ENCODE measurements at places on chromosomes 4 and X.

- DNase-seq: no peak
Measured at GRCh38 chr4:150342945-150343344, 239.0 kb upstream of the MAB21L2 start.

DNA sequence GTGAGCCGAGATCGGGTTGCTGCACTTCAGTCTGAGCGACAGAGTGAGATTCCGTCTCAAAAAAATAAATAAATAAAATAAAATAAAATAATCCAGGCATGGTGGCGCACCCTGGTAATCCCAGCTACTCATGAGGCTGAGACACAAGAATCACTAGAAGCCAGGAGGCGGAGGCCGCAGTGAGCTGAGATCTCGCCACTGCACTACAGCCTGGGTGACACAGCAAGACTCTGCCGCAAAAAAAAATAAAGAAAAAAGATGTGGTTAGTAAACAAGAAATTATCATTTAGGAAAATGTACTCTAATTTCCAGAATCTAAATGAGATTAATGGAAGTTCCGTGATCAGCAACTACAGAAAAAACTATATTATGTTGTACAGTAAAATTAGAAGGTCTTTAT, 14.5 kb upstream of the LRBA start:
- no peak for DNase-seq

DNA sequence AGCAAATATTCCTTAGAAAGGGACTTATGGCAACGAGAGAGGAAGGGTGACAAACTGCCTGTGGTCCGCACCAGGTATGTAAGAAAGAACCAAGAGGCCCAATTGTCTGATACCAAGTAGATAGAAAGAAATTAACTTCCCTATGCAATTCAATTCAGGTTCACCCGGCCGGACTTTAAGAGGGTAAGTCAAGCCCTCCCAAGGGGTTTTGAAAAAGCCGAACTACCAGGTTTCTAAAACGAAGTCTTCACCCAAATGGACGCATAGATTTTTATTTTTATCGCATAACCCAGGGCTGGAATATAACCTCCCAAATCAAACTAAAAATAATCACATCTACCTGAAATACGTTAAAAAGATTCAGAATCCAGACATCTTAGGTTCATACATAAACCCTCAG, 1.6 kb upstream of the MAB21L2 start:
- no peak for DNase-seq

- DNase-seq: no peak
Measured at GRCh38 chrX:115522952-115523351, 38.0 kb upstream of the PLS3 start.

GRCh38 chr4:38695809-38696208, 31.8 kb downstream of the KLF3 start:
- no peak for DNase-seq

DNA sequence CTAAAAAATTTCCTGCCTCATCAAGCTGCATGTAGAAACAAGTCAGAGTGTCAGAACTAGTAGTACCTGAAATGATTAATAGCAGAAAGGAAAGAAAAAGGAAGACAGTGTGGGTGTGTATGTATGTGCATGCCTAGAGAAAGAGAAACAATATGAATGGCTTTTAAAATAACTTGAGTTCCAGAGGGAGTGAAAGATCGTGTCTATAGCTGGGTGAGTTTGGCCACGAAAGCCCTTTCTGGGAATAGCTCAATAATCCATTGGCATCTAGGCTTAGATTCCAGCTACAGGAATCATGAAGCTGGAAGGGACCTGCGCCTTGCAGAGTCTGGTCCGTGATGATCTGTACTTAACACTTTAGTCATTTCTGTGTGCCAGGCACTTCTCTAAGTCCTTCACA, 195.6 kb downstream of the RAPGEF2 start:
- DNase-seq: no peak

GRCh38 chrX:153190381-153190780, 11.3 kb downstream of the MAGEA1 start:
- no peak for DNase-seq

DNA sequence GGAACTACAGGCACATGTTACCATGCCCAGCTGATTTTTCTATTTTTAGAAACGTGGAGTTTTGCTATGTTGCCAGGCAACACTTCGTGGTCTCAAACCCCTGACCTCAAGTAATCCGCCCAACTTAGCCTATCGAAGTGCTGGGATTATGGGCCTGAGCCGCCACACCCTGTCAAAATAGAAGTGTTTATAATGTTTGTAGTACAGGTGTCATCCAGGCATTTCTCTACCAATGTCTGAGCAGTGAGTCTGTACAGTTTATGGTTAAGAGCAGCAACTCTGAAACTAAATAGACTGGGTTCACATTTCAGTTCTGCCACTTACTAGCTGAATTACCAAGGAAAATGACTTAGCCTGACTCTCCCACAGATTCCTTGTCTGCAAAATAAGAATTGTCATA, 460.4 kb upstream of the GALNT7 start:
- DNase-seq: no peak

DNA sequence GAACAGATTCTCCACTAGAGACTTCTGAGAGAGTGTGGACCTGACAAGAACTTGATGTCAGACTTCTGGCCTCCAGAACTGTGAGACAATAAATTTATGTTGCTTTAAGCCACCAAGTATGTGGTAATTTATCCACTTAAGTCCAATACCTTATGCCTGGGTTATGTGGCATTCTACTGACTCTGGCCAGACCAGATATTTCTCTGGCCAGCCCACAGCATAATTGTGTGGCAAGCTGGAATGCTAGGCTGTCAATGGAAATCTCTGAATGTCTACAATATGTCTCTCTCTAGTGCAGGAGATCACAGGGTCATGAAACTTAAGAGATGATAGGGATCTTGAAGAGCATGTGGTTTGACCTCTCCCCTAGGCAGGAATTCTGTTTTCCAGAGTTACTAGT, 251.0 kb downstream of the ZNF674 start:
- DNase-seq: no peak
